ENCODE measurements at places on chromosomes 2 and 18.

DNA sequence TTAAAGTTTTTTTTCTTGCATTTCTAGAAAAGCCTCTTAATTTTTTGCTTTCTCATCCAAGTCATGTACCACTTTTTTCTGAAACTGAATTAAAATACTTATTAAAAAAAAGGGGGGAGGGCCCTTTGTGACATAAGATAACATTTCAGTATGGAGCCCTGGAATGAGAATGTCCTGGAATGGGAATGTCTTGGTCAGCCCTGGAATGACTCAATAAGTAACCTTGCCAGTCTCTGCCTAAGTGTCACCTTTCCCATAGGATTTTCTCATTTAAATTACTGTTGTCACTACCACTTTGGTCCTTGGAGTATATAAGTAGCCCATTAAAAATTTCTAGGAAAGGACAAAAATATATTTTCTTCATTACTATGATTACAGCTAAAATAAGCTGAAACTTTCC is 4.7 kb downstream of the UBXN2A start:
- no peak for DNase-seq

GRCh38 chr18:12692206-12692605 is 10.3 kb downstream of the CEP76 start:
- DNase-seq: no peak

- no peak for DNase-seq
These were observed 55.0 kb downstream of the EPB41L3 start for GRCh38 chr18:5488844-5489243.

- DNase-seq: no peak
These were observed 563.6 kb upstream of the PKDCC start for GRCh38 chr2:41483982-41484857.

All from endothelial cell (in vitro differentiated cells).